Dermis blood vessel endothelial cell (primary cell): ENCODE measurements at places on chromosomes 11 and 22. TPM values are rescaled to one million over a fixed set of nuclear protein-coding genes. Genes with fewer than 3 reads are reported as not detected.

- no peak for DNase-seq
Measured at GRCh38 chr11:32081901-32082300, 9.0 kb upstream of the RCN1 start.

Gene OR51I1
- not detected in 2 replicates for total RNA-seq

Gene MRPL11
- 40.7 and 61.1 TPM in 2 replicates for total RNA-seq

Gene KCNK7
- total RNA-seq: 0.14 and 0.17 TPM in 2 replicates

Gene TTLL8
- not detected in 2 replicates for total RNA-seq

Gene GGT1
- total RNA-seq: 2.2 and 2.6 TPM in 2 replicates

Gene RCN1
- 299 and 565 TPM in 2 replicates for total RNA-seq
